ENCODE measurements at places on chromosomes 5 and 9.

DNA sequence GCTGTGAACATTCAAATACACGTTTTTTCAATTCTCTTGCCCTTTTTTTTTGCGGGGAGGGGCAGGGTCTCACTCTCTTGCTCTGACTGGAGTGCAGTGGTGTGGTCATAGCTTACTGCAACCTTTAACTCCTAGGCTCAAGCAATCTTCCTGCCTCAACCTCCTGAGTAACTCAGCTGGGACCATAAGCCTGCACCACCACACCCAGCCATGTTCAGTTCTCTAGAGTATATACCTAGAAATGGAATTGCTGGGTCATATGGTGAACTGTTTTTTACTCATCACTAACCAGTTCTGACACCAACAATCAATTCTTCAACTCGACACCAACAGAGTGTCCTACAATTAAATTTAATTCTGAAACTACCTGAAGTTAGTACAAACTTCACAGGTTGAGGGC, 85.5 kb upstream of the ZNF169 start:
- no peak for DNase-seq

- DNase-seq = no peak
Measured at GRCh38 chr9:126752881-126753670, 51.8 kb upstream of the ZBTB43 start.

DNA sequence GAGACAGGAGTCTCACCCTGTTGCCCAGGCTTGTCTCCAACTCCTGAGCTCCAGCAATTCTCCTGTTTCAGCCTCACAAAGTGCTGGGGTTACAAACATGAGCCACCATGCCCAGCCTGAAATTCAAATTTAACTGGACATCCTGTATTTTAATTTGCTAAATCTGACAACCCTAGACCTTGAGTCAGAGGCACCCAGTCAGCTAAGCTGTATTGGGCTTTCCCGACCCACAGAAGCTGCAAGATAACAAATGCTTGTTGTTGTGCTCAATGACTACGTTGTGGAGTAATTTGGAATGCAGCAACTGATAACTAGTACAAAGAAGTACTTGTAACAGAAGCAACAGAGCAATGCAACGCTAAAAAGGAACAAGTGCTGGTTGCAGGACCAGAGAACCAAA, 533.1 kb downstream of the NTRK2 start:
- DNase-seq = no peak

DNA sequence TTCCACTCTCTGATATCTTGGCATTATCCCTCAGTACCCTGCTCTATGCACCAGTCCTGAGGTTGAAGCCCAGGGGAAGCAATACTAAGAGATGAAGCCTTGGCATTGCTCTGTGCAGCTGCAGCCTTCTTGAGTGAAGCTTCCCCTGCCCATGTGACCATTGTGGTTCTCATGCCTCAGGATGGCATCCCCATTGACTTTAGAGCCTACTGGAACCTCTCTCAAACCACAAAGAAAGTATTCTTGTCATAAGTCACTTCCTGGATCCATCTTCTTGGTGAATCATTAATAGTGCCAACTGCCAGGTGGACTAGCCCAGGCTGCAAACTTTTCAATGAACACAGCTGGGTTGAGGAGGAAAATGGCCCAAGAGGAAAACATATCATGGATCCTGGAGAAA, 283.9 kb upstream of the RFX3 start:
- DNase-seq = no peak

DNA sequence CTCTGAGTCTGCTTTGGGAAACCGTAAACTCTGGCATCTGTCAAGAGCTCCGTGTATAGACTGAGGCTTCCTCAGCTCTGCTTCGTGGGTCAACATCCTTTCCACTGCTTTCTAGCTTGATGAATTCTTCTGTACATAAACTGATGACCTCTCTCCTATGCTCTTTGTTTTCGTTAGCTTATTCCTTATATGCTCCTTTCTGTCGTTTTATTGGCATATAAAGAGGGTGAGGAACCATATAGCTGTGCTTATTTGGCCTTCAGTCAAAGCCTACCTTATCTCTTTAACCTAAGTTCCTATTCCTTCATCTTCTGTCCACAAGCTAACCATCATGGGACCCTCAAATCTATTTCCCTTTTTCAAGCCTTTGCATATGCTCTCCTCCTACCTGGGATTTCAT, 39.4 kb upstream of the CARTPT start:
- no peak for DNase-seq

- no peak for DNase-seq
Measured at GRCh38 chr9:7794196-7794595, 5.4 kb downstream of the DMAC1 start.

DNA sequence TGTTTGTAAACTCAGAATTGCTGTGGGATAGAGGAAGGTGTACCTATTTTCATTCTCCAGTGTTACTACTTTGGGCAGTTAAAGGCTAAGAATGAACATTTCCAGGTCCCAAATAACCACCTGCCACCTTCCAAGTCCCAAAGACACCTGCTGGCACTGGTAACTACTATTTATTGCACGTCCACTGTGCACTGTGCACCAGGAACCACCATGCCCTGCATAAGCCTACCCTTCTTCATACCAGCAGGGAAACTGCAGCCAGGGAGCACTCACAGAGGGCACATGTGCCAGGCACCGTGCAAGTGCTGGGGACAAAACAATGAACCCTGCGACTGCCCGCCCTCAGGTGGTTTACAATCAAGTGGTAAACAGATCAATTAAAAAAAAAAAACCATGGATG, 34.9 kb downstream of the RAPGEF1 start:
- no peak for DNase-seq

DNA sequence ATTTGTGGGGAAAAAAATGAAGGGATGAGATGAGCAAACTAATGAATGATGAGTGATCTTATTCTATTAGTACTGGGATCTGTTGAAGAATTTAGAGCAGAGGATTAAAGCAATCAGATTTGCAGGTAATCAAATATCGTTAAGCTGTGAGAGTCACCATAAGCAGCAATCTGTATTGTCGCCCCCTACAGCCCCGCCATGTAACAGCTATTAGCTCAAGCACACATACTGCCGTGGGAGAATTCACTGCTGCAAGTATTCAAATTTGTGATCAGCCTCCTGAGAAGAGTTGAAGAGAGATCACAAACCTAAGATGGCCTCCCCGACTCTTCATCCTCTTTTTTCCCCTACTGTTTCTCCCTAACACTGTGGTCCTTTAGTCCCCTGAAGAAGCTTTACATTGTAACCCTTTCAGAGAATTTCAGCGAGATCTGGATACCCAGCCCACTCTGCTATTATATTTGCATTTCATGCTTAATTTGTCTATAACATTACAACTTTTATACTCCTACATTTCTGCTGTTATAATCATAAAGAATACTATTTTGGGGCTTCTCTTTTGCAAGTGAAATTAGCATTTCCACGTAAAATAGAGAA, 28.5 kb upstream of the PHF24 start:
- DNase-seq = peak; percentile 34

DNA sequence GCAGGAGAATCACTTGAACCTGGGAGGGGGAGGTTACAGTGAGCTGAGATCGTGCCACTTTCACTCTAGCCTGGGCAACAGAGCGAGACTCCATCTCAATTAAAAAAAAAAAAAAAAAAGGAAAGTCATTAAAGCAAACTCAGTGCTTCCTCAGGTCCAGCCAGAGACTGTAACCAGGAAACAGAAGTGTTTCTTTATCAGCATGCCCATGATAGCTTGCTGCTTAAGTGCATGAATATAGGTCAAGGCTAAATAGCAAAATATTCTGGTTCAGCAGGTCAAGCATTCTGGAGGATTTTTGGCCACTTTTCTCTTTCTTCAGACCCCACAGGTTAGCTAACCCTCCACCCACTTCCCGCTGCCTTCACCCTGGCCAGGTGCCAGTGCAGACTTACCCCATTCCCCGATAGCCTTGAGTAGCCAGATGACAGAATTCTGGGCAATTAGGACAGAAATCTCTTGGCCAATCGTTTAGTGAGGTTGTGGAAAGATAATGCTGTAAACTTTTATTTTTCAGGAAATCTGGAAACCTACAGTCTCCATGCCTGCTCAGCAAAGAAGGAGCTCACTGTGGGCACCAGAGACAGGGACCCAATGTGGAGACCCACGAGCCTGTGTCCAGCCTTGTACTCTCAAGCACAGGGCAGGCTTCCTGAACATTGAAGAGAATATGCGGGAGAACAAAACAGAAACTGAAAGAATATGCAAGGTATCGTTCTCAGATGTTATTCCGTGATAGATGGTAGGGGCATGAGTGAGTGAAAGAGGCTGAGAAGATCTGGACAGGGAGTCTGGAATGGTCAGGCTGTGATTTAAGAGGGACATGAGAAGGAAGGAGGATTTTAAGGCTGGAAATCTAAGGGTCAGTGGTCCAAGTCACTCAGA, 4.2 kb upstream of the UGT3A2 start:
- DNase-seq = no peak

DNA sequence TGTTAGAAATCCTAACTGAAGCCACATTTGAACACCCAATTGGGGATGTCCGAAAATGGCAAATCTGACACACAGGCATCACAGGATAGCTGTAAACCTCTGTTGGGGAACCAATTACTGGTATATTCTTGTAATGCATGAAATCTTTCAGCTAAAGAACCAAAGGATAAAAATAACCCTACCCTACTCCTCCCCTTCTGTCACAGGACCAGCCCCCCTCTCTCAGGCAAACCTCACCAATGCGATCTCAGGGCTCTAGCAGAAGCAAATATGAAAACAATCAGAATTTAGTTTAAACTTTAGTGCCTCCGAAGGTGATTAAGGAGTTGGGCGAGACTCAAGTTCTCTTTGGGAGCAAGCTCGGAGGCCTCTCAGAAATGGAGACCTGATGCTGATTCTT, 499.3 kb downstream of the SPOCK1 start:
- DNase-seq = no peak

DNA sequence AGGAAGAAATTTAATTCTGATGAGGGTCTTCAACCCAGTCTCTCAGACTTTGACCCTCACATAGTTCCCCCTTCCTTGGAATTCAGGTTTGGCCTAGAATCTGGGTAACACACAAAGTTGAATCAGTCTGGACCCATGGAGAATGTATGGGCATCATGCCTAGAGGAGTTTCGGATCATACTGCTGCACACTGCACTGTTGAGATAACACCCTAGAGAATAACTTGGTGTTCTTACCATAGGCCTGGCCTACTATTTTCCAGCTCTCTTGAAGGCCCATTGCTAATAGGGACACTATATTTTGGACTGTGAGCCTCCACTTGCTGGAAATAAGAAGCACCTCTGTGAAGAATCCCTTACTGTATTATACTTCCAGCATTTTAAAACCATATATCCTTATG, 413.5 kb downstream of the PLK2 start:
- no peak for DNase-seq

GRCh38 chr5:58491216-58491892, at the start of gene GAPT:
Gene GAPT, plus strand, starts transcription at chr5:58491435. Its CDS starts 3,102 bp downstream, at chr5:58494537.
- no peak for DNase-seq

- no peak for DNase-seq
Measured at GRCh38 chr5:8299716-8300115, 430.8 kb downstream of the MTRR start.

DNA sequence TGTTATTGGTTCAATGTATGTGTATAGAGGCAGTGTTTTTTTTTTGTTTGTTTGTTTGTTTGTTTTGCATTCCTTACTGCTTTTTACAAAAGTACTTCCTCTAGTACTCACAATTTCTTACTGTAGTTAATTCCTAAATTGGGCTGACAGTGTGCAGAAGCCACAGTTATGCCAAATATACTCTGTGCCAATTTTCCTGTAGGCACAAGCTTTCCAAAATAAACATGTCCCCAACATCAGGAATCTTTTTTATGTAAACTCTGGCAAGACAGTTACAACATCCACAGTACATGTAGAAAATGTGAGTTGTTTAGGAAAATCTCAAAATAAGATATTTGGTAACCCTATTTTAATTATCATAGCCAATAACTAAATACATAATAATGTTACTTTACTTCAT, 161.6 kb upstream of the TSLP start:
- no peak for DNase-seq

- no peak for DNase-seq
Measured at GRCh38 chr9:4167079-4167671, 132.7 kb downstream of the GLIS3 start.

DNA sequence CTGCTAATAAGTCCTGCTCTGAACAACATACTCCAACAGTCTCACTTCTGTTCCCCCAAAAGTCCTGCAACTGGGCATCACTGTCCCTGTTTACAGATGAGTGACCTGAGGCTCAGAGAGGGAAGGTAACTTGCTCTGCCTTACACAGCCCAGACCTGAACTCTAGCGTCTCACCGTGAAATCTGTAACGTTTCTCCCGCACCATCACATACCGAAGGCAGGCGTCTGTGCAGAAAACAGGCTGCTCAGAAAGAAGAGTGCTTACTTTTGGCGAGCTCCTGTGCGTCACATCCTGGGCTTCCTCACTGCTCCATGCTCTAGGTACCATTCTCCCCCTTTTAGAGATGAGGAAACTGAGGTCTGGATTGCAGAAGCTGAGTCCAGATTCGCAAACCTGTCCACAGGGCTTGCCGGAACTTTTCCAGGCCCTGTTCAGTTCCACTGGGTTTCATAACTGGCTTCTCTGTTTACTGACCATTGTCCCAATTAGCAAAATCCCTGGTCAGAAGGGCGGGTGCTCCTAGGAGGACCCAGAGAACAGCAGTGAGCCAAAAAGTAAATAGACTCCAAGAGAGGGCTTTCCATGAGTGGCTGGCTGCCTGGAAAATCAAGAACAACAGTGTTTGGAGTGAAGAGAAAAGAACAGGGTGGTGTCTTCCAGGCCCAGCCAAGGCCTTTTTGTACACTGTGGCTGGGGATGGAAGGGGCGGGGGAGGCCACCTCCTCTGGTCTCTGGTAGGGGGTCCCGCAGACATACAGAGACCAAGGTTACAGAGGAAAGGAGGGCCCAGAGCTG, 27.1 kb downstream of the GSN start:
- no peak for DNase-seq

DNA sequence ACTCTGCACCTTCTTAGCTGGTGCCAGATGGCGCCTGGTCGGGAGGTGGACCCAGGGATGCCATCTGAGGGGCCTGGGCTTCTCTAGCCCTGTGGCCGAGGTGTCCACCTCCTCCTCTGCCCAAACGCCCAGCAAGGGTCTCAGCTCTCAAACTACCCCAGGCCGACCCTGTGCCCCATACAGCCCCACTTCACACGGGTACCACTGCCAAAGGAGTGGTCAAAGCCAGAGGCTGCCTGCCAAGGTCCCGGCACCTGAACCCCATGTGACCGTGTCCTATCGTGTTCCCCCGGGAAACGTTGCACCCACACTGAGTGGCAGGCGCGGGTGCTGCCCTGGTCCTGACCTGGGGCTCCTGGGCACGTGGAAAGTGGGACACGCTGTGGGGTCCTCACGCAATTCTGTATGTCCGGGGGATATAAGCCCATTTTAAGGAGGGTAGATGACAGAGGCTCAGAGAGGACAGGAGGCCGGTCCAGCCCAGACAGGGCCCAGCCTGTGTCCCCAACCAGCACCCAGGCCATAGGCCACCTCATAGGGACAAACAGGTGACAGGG, 1.9 kb downstream of the ENTPD8 start:
- no peak for DNase-seq

DNA sequence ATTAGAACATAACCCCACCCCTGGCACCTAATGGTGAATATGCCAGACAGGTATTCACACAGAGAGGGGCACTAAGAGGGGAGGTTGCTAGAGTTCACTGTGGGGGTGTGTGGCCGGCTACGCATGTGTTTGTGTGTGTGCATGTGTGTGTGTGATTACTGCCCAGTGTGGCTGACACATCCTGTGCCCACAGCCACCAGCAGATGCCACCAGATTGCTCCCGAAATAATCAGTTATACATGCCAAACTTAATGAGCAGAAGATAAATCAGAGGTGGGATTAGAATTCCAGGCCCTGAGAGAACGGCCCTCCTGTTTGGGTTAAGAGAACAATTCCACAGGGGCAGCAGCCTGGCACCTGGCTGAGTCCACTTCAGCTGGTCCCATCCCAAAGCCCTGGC, 91.8 kb upstream of the TBCA start:
- no peak for DNase-seq

All from stimulated activated CD4-positive, alpha-beta T cell treated with anti-CD3 and anti-CD28 coated beads, Interleukin-2, amount 100 ng/mL, for 24 hours (primary cell).